ENCODE measurements at places on chromosomes 2 and 18. TPM values are rescaled to one million over a fixed set of nuclear protein-coding genes. Genes with fewer than 3 reads are reported as not detected.

- no peaks in the 10 kb centered on the region for H3K36me3 ChIP-seq
- no peaks in the 10 kb centered on the region for H3K27me3 ChIP-seq
- H3K4me1 ChIP-seq = no peaks in the 10 kb centered on the region
- DNase-seq = no peak
- no peak overlapping the region for H3K27ac ChIP-seq
These were observed 32.4 kb upstream of the ACYP2 start for GRCh38 chr2:54083021-54083420.

DNA sequence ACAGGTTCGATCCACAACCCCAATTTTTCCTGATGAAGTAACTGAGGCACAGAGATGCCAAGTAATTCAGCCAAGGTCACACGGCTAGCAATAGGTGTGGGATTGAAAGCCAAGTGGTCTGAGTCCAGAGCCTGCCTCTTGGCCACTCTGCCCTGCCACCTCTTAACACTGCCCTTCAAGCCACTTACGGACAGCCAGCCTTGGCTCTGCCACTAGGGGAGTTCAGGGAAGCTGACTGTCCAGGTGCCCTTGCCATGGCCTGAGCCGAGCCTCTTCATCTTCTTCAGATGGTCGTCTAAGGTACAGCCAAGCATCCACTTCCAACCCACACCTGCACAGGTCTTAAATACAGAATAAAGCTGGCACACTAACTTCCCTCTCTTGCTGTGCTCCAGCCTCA is 99.3 kb upstream of the GPR45 start:
- no peaks in the 10 kb centered on the region for H3K36me3 ChIP-seq
- DNase-seq = no peak
- H3K4me3 ChIP-seq = no peak overlapping the region
- H3K27me3 ChIP-seq = peaks cover 78% of the 10 kb centered on the region
- H3K4me1 ChIP-seq = no peaks in the 10 kb centered on the region

- H3K4me3 ChIP-seq = no peak overlapping the region
- no peak overlapping the region for H3K27ac ChIP-seq
- no peaks in the 10 kb centered on the region for H3K27me3 ChIP-seq
- DNase-seq = no peak
These were observed 10.2 kb downstream of the SP3 start for GRCh38 chr2:173955004-173955403.

GRCh38 chr2:188452084-188452483 is 160.4 kb downstream of the GULP1 start:
- H3K27me3 ChIP-seq = no peaks in the 10 kb centered on the region
- no peak overlapping the region for H3K27ac ChIP-seq
- no peaks in the 10 kb centered on the region for H3K36me3 ChIP-seq
- H3K4me3 ChIP-seq = no peak overlapping the region

GRCh38 chr18:80167931-80168330 is 58.9 kb downstream of the ADNP2 start:
- H3K27ac ChIP-seq = no peak overlapping the region
- no peak overlapping the region for H3K4me3 ChIP-seq
- peaks cover 24% of the 10 kb centered on the region for H3K27me3 ChIP-seq
- H3K4me1 ChIP-seq = no peaks in the 10 kb centered on the region
- H3K36me3 ChIP-seq = no peaks in the 10 kb centered on the region

DNA sequence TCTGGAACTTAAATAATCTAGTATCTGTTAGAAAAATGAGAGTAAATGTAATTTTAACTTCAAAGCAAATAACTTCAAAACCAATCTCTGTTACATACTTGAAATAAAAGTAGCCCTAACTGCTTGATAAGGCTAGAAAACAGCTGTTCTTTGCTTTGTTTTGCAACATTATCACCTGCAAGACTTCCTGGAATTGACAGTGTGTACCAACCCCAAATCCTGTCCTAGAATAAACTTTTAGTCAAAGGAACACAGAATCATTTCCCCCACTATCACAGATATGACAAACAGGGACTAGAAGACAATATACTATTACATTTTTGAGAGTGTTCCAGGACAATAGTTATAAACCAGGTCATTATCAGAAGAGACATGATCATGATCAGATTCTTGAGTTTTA is 105.3 kb upstream of the PGAP1 start:
- no peaks in the 10 kb centered on the region for H3K27me3 ChIP-seq
- H3K4me1 ChIP-seq = no peaks in the 10 kb centered on the region
- no peak for DNase-seq
- H3K4me3 ChIP-seq = no peak overlapping the region

DNA sequence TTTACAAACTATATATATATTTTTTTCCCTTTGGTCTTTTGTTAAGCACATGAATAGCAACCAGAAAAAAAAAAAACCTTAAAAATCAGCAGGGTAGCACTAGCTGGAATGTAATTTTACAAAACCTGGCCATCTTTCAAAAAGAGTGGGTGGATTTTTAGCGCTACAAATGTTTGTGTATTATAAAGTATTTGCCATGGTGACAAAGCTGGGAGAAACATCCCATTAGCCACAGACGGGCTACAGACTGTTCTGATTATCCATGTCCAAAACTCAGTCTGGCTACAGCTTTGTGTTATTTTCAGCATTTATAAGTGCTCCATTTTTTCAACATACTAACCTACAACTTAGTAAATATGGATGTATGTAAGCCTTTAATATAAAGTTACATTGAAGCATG is 249.5 kb upstream of the TANK start:
- H3K4me3 ChIP-seq = no peak overlapping the region
- no peaks in the 10 kb centered on the region for H3K36me3 ChIP-seq
- no peak overlapping the region for H3K27ac ChIP-seq
- DNase-seq = no peak

DNA sequence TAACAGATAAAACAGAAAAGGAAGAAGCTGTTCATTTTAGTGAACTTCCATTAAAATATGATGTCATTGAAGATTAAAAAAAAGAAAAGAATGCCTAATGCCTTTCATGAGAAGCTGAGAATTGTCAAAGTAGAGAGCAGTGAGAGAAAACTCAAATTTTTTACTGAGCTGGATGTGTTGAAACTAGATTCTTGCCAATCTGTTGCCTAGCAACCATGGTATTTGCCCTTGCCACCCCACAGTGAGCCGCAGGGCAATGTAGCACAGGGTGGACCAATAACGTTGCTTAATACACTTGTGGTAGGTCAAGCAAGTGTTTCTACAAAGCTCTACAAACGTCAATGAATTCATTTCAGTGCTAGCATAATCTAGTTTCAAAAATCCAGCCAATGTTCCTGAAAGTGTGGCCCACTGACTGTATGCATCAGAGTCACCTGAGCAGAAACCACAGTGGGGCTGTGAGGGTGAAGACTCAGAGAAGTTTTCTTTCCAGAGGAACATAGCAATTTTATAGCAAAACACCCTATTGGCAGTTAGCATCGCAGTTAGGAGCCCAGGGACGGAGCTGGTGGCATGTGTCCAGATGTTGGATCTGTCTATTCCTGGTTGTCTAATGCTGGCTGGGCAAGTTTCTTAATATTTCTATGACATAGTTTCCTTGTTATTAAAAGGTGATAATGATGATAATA is 132.2 kb downstream of the DOCK10 start:
- no peaks in the 10 kb centered on the region for H3K36me3 ChIP-seq
- DNase-seq = peak; percentile 46
- H3K27ac ChIP-seq = no peak overlapping the region
- no peaks in the 10 kb centered on the region for H3K4me1 ChIP-seq
- no peaks in the 10 kb centered on the region for H3K27me3 ChIP-seq

GRCh38 chr18:35189510-35189909 is 51.3 kb upstream of the ZNF397 start:
- no peaks in the 10 kb centered on the region for H3K27me3 ChIP-seq
- H3K4me1 ChIP-seq = no peaks in the 10 kb centered on the region
- no peaks in the 10 kb centered on the region for H3K36me3 ChIP-seq
- no peak overlapping the region for H3K27ac ChIP-seq

GRCh38 chr2:59490192-59490591 is 1063.3 kb downstream of the BCL11A start:
- H3K36me3 ChIP-seq = no peaks in the 10 kb centered on the region
- no peak for DNase-seq
- no peaks in the 10 kb centered on the region for H3K4me1 ChIP-seq
- H3K27me3 ChIP-seq = no peaks in the 10 kb centered on the region

DNA sequence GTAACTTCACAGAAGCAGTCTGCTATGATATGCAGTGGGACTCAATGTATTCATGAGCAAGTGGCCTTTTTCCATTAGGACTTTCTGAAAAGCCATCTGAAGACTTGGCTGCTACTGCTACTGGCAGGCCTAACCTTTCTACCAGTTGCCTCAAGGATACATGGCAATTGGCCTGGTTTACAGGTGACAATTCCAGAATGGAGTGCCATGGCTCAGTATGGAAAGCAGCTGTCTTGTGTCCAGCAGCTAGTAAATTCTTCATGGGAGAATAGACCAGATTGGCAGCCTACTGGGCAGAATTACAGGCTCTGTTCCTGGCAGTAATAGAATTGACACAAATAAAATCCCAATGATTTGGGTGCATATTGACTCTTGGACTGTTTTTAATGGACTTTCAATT is 12.6 kb upstream of the TMX3 start:
- no peak for DNase-seq
- no peaks in the 10 kb centered on the region for H3K4me1 ChIP-seq
- no peaks in the 10 kb centered on the region for H3K36me3 ChIP-seq
- no peaks in the 10 kb centered on the region for H3K27me3 ChIP-seq

- H3K4me3 ChIP-seq = peak overlapping the region; percentile 30
- H3K27ac ChIP-seq = peak overlapping the region; percentile 92
- DNase-seq = peak; percentile 57
- peaks cover 16% of the 10 kb centered on the region for H3K36me3 ChIP-seq
- peaks cover 75% of the 10 kb centered on the region for H3K4me1 ChIP-seq
These were observed 99.3 kb downstream of the SPATS2L start for GRCh38 chr2:200405599-200406298.

DNA sequence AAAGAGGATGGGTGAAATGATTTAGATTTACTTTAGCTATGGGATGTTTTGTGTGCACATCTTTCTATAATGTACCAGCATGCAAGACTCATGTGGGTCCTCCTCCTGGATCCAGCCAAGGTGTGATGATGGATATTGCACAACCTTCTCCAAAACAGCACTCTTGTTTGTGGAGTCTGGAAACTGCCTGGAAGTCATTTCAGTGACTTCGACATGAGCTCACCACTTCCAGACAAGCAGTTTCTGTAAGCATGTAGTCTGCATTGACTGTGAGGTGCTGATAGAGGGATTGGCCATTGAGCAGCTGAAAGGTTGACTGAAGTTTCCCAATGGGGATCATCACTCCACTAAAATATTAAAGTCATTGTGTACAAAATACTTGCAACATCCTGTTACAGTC is 154.0 kb downstream of the TRIB2 start:
- no peak for DNase-seq
- H3K27ac ChIP-seq = no peak overlapping the region
- H3K27me3 ChIP-seq = no peaks in the 10 kb centered on the region
- no peaks in the 10 kb centered on the region for H3K36me3 ChIP-seq

DNA sequence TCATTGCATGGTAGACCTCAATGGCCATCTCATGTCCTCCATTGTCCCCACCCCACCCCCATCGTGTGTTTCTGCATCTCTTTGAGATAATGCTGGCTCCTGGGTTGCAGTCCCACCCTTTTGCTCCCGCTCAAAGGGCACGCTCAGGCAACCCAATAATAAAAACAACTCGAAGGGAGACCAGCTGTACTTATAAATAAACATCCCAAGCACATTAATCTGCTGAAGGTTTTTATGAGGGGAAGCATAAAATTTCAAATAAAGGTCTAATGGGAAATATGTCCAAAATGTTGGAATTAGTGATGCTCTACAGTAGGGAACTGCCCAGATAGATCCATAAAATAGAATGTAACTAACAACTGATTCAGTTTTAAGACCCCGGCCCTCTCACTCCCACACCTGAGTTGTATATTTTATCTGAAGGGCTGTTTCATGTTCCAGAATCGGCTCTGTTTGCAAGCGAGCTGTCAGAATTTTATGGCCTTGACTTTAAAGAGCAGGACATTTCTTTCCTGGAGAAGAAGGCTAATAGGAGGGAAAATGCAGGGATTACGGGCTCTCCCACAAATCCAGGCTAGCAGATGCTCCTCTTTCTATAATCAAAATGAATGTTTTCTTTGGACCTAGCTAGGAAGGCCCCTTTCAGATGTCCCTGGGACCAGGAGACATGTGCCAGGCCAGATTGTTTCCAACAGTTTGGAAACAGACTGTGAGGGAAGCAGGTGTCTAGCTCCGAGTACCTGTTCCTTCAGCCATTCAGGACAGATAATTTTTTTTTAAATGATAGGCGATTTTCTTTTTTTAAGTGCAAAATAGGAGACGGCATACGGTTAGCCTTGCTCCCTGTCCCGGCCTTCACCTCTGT is 103.7 kb downstream of the APOB start:
- no peak overlapping the region for H3K27ac ChIP-seq
- no peak overlapping the region for H3K4me3 ChIP-seq
- H3K36me3 ChIP-seq = no peaks in the 10 kb centered on the region

- no peak overlapping the region for H3K27ac ChIP-seq
- DNase-seq = no peak
- no peak overlapping the region for H3K4me3 ChIP-seq
- H3K27me3 ChIP-seq = no peaks in the 10 kb centered on the region
These were observed 974.2 kb downstream of the ERBB4 start for GRCh38 chr2:211564441-211564840.

GRCh38 chr2:122063716-122064115 is 308.3 kb downstream of the TSN start:
- H3K4me1 ChIP-seq = no peaks in the 10 kb centered on the region
- DNase-seq = no peak
- H3K36me3 ChIP-seq = no peaks in the 10 kb centered on the region
- peaks cover 23% of the 10 kb centered on the region for H3K27me3 ChIP-seq
- no peak overlapping the region for H3K27ac ChIP-seq

- no peaks in the 10 kb centered on the region for H3K36me3 ChIP-seq
- H3K4me1 ChIP-seq = no peaks in the 10 kb centered on the region
- H3K4me3 ChIP-seq = no peak overlapping the region
- no peak overlapping the region for H3K27ac ChIP-seq
These were observed 226.0 kb upstream of the SLC35G4 start for GRCh38 chr18:11383381-11383780.

DNA sequence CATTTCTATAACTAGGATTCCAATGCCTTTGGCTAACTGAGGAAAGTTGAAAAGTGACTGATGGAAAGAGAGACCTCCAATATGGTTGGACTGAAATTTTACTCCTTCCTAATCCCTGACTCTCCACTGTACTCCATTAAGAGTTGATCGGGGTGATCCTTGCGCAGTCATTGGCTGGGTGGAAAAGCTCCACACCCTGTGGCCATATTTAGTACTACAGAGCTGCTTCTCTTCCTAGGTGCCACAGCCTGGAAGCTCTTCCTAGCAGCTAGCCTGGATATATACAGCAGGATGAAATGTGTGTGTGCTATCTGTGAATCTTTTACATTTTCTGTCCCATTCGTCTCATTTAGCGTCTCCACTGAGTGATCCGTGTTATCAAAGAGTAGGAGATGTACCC is 71.2 kb downstream of the MEP1B start:
- H3K27me3 ChIP-seq = no peaks in the 10 kb centered on the region
- no peak overlapping the region for H3K4me3 ChIP-seq
- no peaks in the 10 kb centered on the region for H3K36me3 ChIP-seq
- no peak overlapping the region for H3K27ac ChIP-seq

Gene LAMA3
- total RNA-seq = 44.4 TPM

Gene ASB18
- total RNA-seq = not detected

Gene DIPK1C
- not detected for total RNA-seq

Gene PTPRM
- 32.5 TPM for total RNA-seq

Gene FAM124B
- 0.60 TPM for total RNA-seq

Gene PSD4
- 29.6 TPM for total RNA-seq

Gene PAIP2B
- 6.1 TPM for total RNA-seq

Gene NMUR1
- total RNA-seq = not detected
